PC-3 (cell line): ENCODE measurements at places on chromosomes 3 and 15. TPM values are rescaled to one million over a fixed set of nuclear protein-coding genes. Genes with fewer than 3 reads are reported as not detected.

Gene GOLGA8N
- 0.91 and 1.4 TPM in 2 replicates for total RNA-seq

- no peak for DNase-seq
Measured at GRCh38 chr3:136602818-136603217, 149.4 kb downstream of the STAG1 start.

GRCh38 chr15:77611767-77612166, 20.9 kb downstream of the LINGO1 start:
- no peak for DNase-seq

Gene CTXND1
- total RNA-seq, result not detected in 2 replicates

DNA sequence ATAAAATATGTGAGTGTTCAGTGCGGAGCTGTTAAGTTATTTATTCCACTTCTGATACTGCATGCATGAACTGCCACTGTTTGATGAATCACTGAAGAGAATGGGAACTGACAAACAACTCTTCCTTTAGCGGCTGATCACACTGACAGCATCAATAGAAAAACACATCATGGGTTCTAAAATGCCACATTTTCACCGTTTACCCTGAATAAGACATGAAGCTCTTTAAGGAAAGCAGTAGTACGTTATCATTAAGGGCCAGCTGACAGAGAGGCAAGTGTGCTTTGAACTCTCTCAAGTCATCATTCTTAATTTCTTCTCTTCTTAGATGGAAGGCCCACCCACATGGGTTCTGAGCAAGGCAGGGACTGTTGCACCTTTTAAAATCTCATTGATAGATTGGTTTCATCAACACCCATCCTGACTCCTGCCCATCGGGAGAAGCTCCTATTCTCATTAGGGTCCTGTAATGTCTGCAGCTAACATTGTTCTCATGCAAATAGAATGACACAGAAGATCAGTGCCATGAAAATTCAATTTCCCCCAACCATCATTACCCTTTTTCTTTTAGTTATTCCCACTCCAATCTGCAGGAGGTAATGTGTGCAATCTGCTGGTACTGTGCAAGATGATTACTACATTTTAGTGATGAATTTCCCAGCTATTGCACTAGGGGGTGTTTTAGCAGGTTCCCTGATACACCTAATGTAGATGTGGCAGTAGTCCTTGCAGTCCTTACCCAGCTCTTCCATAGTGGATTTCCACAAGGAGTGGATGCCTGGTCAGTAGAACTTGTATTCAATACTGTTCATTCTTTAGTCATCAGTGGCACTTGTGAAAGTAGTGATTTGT, 119.1 kb downstream of the ROBO2 start:
- DNase-seq, result peak; percentile 17

- peak; percentile 35 for DNase-seq
Measured at GRCh38 chr3:161142486-161142885, 37.3 kb upstream of the B3GALNT1 start.

Gene SPINK8
- total RNA-seq, result not detected in 2 replicates

Gene HEMK1
- 20.3 and 22.2 TPM in 2 replicates for total RNA-seq

Gene GOLGA6A
- not detected in 2 replicates for total RNA-seq

GRCh38 chr3:140128631-140129030, 193.6 kb downstream of the CLSTN2 start:
- peak; percentile 33 for DNase-seq

Gene ANKRD34C
- total RNA-seq, result not detected in 2 replicates

Gene SPRED1
- total RNA-seq, result 39.7 and 42.3 TPM in 2 replicates

DNA sequence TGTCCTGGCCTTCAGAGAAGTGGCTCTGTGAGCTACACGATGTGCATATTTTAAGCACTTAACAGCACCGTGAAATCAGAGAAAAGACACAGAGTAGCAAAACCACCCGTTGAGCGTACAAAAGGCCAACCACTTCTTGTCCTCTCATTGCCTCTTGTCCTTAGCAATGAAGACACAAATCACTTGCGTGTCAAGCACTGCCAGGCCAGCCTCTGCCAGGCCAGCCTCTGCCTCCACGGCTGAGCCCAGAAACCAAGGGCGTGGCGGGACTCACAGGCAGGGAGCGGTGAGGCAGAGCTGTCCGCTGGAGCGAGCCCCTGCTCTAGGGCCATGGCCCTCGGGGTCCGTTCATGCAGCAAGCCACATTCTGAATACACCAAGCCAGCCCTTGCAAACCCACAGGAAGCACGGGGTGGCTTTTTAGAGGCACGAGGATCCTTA, 4.0 kb downstream of the MUC4 start:
- DNase-seq, result no peak

Gene CATSPER2
- 0.55 and 4.0 TPM in 2 replicates for total RNA-seq

DNA sequence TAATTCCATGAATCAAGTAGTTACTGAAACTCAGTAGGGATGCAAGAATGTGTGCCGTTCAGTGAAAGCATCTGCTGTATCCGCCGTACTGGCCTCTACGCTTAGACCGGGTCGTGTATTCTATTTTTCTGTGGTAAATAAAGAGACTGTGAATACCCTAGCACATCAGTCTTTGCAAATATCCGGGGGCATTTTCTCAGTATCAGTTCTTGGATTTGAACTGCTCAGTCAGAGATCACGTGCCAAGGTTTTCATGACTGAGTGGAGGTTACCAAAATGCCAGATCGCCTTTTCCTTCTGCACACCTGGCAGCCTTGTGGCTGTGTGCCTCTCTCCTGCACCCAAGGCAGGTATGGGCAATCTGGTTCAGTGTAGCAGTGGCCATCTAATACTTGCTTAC, 377.0 kb downstream of the OCA2 start:
- DNase-seq, result no peak

Gene IL5RA
- total RNA-seq, result not detected in 2 replicates

Gene UROC1
- total RNA-seq, result not detected in 2 replicates

GRCh38 chr3:124250053-124250452, 258.1 kb upstream of the ROPN1 start:
- DNase-seq, result no peak

DNA sequence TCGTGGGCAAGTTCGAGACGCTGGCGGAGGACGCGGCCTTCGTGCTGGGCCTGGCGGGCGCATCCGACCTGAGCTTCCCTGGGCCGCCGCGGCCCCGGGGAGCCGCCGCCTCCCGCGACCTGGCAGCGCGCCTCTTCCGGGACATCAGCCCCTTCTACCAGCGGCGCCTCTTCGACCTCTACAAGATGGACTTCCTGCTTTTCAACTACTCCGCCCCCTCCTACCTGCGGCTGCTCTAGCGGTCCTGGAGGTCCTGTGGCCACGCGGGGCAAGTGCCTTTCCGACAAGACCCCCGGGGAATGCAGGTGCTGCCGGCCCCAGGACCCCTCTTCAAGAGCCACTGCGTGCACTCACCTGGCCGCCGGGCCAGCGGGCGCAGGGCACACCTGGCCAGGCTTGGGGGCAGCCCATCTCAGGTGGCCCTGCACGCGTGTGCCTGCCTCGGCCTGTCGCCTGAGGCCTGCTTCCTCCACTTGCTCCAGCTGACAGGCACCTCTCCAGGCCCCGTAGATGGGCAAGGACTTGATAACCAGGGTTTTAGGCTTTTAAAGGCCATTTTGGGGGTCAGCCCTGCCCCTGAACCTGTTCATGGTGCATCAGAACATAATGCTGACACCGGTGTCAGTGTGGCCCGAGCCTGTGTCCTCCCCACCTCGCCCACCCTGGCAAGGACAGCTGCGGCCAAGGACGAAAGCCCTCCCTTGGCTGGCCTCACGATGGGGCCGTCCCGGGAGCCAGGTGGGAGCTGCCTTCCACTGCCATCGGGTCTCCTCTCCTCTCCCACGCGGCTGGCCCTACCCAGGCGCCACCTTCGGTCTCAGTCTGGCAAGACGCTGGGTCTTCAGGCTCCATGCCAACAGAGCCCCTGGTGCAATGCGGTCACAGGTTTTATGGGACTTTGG, 16.1 kb downstream of the C3orf22 start:
- DNase-seq, result no peak

Gene TMEM158
- total RNA-seq, result 80.6 and 82.9 TPM in 2 replicates

DNA sequence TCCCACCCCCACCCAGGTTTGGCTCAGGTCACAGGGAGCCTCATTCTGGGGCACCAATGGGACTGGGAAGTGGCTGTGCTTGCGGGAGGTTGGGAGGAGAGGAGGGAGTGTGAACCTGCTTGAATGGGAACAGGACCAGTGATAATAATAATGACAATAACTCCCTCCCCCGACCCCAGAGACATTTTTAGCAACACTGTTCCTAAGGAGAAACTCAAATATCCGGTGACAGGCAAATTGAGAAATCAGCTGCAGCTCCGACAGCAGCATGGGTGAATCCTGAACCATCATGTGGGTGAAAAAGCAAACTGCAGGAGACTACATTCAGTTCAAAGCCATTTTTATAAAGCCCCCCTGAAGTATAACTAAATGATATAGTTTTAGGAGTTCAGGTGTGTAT, 11.6 kb upstream of the RPL29 start:
- DNase-seq, result no peak

GRCh38 chr15:88378188-88378637, 89.0 kb downstream of the MRPL46 start:
- DNase-seq, result no peak

Gene CISH
- 1.6 and 2.3 TPM in 2 replicates for total RNA-seq

DNA sequence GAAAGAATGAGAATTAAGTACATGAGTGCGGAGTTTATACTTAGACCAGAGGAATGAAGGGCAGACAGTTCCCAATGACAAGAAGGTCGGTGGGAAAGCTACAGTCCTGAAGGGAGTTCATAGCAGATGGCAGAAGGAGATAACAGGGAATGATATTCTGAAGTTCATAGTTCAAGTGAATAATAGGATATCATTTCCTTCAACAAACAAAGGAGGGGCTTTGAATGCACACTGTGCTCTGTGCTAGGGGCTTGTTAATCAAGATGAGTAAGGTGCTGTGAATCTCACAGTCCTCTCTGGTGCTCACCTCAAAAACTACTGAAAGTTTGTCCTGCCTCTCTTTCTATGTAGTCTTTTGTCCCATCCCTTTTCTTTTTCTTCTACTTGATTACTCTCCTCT, 41.9 kb downstream of the SIDT1 start:
- DNase-seq, result peak; percentile 86

Gene PRSS50
- total RNA-seq, result not detected in 2 replicates

Gene REC114
- total RNA-seq, result not detected in 2 replicates

DNA sequence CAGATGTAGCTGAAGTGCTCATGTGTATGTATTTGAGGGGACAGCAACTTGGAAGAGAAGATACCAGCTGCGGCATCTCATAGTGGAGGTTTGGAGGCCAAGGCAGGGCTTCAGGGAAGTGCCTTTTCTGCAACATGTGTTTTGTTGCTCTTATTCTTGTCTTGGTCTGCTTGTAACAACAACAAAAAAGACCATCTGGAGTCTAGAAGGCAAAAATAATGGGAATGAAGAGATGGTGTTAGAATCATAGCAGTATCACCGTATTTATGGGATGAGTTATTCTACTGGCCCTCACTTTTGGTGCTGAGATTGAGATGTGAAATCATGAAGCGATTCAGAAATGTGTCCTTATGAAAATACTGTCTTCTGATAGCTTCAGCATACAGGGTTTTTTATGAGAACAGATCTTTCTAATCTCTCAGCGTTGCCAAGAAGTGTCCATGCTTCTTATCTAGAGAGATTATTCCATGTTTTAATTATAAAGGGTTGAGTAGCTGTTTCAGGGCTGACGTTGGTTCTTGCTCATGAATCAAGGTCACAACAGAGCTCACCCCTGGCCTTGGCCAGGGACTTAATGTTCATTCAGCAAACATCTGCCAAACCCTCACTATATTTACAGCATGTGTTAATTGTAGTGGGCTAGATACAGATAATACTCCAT, 58.0 kb downstream of the ITPR1 start:
- DNase-seq, result no peak

Gene MOBP
- total RNA-seq, result not detected in 2 replicates

- DNase-seq, result peak; percentile 45
Measured at GRCh38 chr3:16179771-16180736, 5.6 kb downstream of the GALNT15 start.

Gene SUSD5
- total RNA-seq, result not detected in 2 replicates

GRCh38 chr15:48337607-48338006, 6.4 kb downstream of the DUT start:
- no peak for DNase-seq

GRCh38 chr15:55863911-55864310, 121.0 kb upstream of the PRTG start:
- no peak for DNase-seq

Gene AGBL1
- not detected in 2 replicates for total RNA-seq

DNA sequence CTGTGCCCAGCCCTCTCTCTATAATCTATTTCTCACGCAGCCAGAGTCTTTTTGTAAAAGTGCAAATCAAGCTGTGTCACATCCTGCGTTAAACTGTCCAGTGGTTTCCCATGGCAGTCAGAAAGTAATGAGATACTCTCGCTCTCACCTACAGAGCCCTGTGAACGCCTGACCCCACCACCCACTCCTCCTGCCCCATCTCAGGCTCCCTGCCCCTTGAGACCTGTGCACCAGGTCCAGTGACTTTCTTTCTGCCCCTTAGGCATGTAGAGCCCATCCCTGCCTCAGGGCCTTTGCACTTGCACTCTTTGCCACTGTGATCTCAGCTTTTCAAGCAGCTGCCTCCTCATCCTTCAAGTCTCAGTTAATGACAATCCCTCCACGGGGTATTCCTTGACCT, 58.3 kb upstream of the RASGRP1 start:
- DNase-seq, result no peak

Gene PTPRG
- 0.29 and 0.73 TPM in 2 replicates for total RNA-seq

GRCh38 chr3:169822983-169823382, 10.3 kb upstream of the LRRC34 start:
- DNase-seq, result no peak
